A549 treated with AZD2906 at 1 μM for 4 hours (cell line): ENCODE measurements at places on chromosomes 4 and X. TPM values are rescaled to one million over a fixed set of nuclear protein-coding genes. Genes with fewer than 3 reads are reported as not detected.

POF1B gene
- total RNA-seq = 1.9 to 2.7 TPM (median 2.3 TPM) in 5 replicates

SGCB gene
- 16.4 to 21.3 TPM (median 18.1 TPM) in 5 replicates for total RNA-seq

XAGE2 gene
- total RNA-seq = not detected in 5 replicates

SPANXN1 gene
- not detected in 5 replicates for total RNA-seq

MSANTD1 gene
- 0.06 to 0.14 TPM (median 0.11 TPM) in 5 replicates for total RNA-seq

PLP1 gene
- total RNA-seq = 0.05 TPM in 1 of 5 replicates, not detected in the others

CHST7 gene
- 29.1 to 48.8 TPM (median 44.8 TPM) in 5 replicates for total RNA-seq

NLRP2B gene
- not detected in 5 replicates for total RNA-seq

GPC4 gene
- total RNA-seq = 0.01 to 0.05 TPM (median 0.04 TPM) in 5 replicates

MUC7 gene
- total RNA-seq = not detected in 5 replicates

AFM gene
- total RNA-seq = not detected in 5 replicates

BTK gene
- total RNA-seq = 0.09 to 0.32 TPM (median 0.13 TPM) in 5 replicates
